ENCODE measurements at places on chromosomes 12 and 14.

- DNase-seq, result no peak
Measured at GRCh38 chr12:18580291-18580690, 157.5 kb downstream of the PLCZ1 start.

- no peak for DNase-seq
Measured at GRCh38 chr14:94571950-94572349, 9.3 kb upstream of the SERPINA5 start.

- no peak for DNase-seq
Measured at GRCh38 chr14:38255408-38255672, 553 bp downstream of the CLEC14A start.

- DNase-seq, result no peak
Measured at GRCh38 chr12:12582193-12582881, 19.7 kb upstream of the DUSP16 start.

- peak; percentile 46 for DNase-seq
Measured at GRCh38 chr14:23352506-23353432, at the start of gene SLC22A17. Gene SLC22A17 (minus strand): TSS chr14:23352887.

GRCh38 chr12:106919910-106920544 lies 35.7 kb upstream of the TMEM263 start:
- DNase-seq, result peak; percentile 27

- DNase-seq, result no peak
Measured at GRCh38 chr14:83867566-83868225, 1662.2 kb upstream of the FLRT2 start.

- DNase-seq, result no peak
Measured at GRCh38 chr12:51127050-51127729, 43.8 kb upstream of the CSRNP2 start.

DNA sequence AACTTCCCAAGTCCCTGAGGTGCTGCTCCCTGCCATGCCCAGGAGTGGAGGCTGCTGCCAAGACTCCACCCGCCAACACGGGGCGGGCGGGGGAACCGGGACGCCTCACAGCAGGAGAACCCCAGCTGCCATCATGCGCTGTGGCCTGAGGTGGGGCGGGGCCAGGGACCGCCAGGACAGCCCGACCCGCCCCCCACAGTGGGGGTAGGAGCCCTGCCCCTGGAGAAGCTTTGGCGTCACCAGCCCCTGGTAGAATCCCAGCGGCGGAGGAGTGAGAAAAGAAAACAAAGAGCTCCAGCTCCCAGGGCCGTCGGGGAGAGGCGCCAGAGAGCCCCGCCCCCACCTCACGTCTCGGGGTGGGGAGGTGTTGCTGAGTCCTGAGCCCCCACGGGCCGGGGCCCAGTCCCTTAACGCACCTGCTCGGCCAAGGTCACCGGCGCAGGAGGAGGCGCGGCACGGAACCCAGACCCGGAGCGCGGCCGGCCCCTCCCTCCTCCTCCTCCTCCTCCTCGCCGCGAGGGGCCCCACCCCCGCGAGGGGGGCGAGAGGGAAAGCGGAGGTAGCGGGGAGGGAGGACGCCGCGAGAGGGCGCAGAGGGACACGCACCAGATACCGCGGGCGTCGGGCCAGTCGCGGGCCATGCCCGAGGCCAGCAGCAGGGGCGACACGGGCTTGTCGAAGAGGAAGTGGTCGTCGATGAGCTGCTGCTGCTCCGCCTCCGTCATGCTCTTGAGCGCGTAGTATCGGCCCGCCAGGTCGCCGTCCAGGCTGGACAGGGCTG lies 1.8 kb downstream of the CKB start:
- peak; percentile 43 for DNase-seq

GRCh38 chr14:54451961-54452360 lies 10.8 kb upstream of the CNIH1 start:
- DNase-seq, result no peak

DNA sequence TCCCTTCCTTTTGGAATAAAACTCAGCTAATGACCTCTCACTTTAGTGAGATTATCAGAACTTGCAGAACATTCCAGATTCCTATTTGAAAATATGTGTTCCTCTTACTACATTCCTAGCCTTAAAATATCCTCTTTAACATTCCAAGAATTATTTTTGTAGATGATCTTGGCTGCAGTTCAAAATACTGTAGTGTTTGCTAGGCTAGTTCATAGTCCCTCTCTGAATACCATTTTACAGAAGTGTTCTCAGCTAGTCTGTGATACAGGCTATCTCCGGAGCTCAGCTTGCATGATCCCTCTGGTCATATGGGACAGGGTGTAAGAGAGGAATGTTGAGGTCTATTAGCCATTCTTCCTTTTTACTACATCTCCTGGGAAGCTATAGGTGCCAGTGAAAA lies 17.6 kb upstream of the GPR33 start:
- no peak for DNase-seq

- DNase-seq, result no peak
Measured at GRCh38 chr12:40752011-40752410, 59.8 kb downstream of the CNTN1 start.

- DNase-seq, result no peak
Measured at GRCh38 chr14:57875296-57875695, 9.4 kb upstream of the SLC35F4 start.

All from stimulated activated CD4-positive, alpha-beta T cell treated with anti-CD3 and anti-CD28 coated beads, TNF-alpha, amount 100 ng/mL, for 48 hours (primary cell).